ENCODE measurements at places on chromosomes 4 and X.

DNA sequence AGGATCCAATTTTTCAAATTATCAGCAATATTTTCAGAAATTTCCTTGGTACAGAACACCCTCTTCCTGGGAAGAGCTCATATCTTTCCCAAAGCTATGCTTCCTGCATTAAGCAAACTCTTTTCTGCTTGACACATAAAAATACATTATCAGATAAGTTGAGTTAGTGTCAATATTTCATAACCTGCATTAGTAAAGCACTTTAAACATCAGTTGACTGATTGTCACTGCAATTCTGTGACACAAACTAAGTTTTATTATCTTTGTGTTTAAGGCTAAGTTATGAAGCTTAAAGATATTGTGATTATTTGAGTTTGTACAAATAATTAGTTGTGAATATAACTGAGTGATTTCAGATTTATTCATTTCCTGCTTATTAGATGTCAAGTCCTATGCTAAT lies 1045.4 kb upstream of the GRID2 start:
- ATAC-seq: no peak

DNA sequence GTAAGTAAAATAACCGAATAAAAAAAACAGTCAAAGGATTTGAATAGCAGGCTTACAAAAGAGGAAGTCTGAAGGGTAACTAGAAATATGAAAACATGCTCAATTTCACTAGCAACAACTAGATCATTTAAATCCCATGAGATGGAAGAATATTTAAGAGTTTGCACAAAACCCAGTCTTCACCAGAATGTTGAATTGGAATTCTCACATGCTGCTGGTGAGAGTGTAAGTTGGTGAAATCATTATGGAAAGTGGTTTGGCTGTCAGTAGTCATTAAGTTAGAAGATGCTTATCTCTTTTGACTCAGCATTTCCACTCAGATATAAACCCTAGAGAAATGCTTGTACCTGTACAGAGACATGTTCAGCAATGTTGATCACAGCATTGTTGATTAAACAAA lies 110.1 kb downstream of the PGRMC2 start:
- ATAC-seq: no peak

GRCh38 chr4:123133397-123134050 lies 211.1 kb upstream of the NUDT6 start:
- no peak for ATAC-seq

DNA sequence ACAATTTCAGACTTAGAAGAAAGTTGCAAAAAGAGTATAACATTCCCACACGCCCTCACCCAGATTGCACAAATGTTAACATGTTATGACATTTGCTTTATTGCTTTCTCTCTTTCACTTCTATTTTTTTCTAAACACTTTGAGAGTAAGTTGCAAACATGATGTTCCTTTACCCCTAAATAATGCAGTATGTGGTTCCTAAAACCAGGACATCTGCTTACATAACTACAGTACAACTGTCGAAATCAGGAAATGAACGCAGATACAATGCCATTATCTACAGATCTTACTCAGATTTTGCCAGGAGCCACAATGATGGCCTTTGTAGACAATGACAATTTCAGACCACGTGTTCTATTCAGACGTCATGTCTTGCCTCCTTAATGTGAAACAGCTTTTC lies 22.4 kb downstream of the SH3TC1 start:
- no peak for ATAC-seq

DNA sequence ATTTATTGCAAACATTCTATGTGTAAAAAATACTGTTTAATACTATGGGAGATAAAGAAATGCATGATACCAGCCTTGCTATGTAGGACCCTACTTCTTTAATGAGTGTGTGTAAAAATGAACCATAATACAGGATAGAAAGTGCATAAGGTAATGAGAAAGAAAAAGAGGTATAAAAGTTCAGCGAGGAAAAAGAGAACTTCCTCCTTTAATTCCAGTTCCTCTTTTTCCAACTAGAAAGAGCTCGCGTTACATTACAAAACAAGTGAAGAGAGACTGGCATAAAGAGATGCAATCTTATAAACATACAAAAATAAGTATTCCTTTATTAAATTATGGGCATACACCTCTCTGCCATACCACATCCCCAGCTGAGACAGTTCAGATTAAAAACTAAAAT lies 77.4 kb downstream of the ANKRD17 start:
- ATAC-seq: no peak

GRCh38 chr4:184193556-184194525 lies 23.8 kb downstream of the ENPP6 start:
- no peak for ATAC-seq

- no peak for ATAC-seq
These were observed 64.3 kb upstream of the CD99 start for GRCh38 chrX:2626750-2627149.

GRCh38 chr4:4480685-4481398 lies 61.0 kb downstream of the STX18 start:
- no peak for ATAC-seq

GRCh38 chrX:119398974-119399771 lies at the start of gene SLC25A43:
Gene SLC25A43 (plus strand): TSS chrX:119399336. CDS start chrX:119399404, 68 bp downstream.
- peak; percentile 72 for ATAC-seq

GRCh38 chr4:8120501-8120900 lies 38.1 kb downstream of the ABLIM2 start:
- no peak for ATAC-seq

- ATAC-seq: no peak
These were observed 48.6 kb downstream of the ACOX3 start for GRCh38 chr4:8391972-8392371.

- ATAC-seq: peak; percentile 47
These were observed 90.8 kb downstream of the DCTD start for GRCh38 chr4:182826391-182826790.

- peak; percentile 60 for ATAC-seq
These were observed 29.2 kb downstream of the IGFBP7 start for GRCh38 chr4:57080781-57081650.

- ATAC-seq: no peak
These were observed 203.3 kb downstream of the CLCN4 start for GRCh38 chrX:10360116-10360515.

GRCh38 chrX:110321670-110322069 lies 3.8 kb upstream of the AMMECR1 start:
- ATAC-seq: no peak

DNA sequence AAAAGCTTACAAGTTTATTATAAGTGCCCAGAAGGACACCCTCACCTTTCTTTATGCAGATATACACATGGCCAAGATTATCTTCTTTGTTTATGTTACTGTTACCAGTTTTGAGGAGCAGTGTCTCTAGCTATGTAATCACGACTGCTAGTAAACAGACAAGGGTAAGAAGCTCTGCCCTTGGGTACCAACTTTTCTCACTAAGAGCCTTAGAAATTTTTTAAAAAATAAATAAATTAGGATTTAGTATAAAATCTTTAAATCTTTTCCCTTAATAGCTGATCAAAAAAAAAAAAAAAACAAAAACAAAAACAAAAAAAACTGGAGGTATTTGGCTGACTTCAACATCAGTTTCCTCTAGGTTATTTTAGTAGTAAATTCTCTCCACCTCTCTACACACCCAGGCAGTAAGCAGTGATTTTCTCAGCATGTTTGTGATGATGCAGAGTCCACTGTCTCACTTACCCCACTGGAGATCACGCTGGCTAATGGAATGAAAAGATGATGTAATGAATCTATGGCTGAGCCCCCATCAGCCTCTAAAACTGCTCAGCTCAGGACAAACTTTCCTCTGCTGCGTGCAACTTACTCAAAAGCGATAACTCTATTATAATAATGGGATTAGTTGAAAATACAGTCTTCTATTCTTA lies 125.9 kb downstream of the FRYL start:
- no peak for ATAC-seq

DNA sequence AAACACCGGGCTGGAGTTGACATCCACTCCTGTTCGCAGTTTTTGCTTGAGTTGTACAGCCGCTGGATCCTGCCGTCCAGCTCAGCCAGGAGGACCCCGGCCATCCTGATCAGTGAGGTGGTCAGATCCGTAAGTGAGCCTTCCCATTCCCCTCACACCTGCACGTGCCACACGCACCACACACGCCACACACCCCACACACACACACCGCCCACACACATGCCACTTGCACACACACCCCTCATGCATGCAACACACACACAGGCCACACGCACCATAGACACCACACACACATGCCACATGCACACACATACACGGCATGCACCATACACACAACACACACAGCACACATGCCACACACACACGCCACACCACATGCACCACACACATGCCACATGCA lies 20.1 kb upstream of the MSANTD1 start:
- ATAC-seq: no peak

DNA sequence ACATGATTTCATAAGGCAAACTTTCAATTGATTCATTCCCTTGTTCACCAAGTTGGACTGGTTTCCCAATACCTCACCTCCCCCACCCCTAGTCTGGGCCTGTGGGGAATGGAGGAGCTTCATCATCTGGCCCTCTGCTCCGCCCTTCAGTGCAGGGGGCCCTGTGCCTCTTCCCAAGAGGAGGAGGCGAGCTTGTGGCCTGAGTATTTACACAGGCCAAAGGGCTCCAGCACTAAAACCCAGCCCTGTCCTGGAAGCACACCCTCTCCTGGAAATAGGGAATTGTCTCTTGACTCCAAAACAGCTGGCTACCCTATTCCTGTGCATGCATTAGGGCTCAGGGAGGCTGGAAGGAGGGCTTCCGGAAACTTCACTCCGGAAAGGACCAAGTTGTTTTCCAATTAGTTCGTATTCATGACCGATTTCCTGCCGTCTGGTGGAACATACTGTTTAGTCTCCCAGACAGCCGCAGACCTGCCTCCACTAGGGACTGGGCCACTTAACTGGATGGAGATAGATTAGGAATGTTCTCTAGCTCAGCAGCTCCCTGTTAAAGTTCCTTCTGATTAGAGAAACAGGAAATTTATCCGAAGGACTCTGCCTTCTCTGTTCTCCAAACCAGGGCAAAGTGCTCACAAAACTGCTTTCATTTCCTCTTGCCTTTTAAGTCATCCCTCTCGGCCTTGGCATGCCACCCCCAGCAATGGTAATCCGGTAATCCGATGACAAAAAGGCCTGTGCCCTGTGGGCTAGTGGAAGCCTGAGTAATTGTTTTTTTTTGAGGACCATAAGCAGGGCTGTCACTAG lies 5.8 kb downstream of the SRPX2 start:
- peak; percentile 80 for ATAC-seq

DNA sequence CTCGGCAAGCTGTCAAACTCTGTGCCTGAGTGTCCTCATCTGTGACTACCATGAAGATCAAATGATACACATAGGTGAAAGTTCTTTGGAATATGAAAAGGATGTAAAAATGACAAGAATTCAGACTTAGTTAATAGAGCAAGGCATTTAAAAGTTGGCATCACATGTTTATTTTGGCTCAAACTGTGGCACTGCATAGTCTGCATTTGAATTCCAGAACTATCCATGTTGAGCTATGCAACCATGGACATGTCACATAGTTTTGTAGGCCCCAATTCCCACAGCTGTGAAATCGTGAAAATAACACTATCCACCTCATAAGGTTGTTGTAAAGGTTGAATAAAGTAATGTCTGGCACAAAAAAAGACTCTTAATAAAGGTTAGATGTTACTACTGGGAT lies 33.9 kb downstream of the AFF2 start:
- no peak for ATAC-seq

DNA sequence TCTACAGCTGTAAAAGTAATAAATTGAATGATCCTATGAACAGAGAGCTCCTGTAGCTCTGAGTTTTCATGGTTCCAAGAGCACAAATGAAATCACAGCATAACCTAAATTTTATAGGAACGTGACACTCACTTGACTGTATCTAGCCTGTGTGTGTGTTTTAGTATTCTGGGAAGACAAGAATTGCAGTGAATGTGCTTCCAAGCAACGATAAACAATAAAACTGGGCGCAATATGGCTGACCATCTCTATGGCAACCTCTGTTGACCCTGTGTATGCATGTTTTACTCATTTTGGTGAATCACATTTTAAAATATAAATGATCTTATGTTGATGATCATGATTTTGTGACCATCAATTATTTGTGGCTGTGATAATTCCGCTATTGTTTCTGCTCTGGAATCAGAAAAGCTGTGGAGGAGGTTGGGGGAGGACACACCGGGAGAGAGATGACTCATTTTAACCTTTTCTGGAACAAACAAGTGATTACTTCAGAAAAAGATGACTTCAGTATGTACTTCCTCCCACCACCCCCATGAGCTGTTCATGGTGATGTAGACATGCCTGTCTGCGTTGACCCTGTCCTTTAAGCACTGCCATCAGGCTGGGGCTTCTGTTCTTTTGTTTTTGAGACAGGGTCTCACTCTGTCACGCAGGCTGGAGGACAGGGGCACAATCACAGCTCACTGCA lies 31.8 kb downstream of the USP11 start:
- no peak for ATAC-seq

- ATAC-seq: no peak
These were observed 51.4 kb downstream of the NALF2 start for GRCh38 chrX:69555481-69556041.

DNA sequence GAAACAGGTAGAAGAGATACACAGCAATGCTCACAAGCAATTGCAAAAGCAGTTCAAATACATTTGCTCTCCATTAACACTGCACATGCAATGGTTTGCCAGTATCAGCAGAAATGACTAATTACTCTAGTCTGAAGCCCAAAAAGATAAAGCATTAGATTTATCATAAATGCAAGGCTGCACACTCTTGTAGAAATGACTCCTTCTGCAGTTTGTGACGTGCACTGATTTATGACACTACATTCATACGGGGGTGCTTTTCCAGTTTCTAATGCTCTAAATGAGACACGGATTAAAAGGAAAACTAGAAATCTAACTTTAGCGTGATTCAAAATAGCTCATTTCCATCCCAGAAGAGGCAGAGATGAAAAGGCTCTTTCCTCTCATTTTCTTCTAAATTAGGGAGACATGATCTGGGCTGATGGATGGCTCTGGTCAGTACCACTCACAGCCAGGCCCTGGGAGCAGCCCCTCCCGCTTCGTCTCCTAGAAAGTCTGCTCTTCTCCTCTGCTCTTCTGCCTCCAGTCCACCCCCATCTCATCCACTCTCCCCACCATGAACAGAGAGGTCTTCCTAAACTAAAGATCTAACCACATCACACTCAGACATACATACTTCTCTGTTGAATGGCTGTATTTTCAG lies 33.2 kb downstream of the PPP2R2C start:
- no peak for ATAC-seq

DNA sequence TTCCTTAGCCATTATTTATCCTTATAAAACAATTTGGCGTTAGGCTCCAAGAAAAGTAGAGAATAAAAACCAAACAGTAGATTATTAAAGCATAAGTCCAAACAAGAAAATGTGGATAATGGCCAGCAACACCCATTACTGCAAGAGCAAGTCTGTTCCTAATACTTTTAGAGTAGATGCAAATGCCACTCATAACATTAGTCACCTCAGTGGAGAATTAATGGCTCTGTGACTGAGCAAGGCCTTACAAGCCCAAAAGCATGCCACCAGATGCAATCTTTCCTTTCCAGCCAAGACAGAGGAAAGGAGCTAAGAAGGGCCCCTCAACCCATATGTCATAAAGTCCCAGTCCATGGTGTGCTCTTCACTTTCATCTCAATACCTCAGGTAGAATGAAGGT lies 373.8 kb downstream of the OPHN1 start:
- ATAC-seq: peak; percentile 74
